Effector memory CD8-positive, alpha-beta T cell (primary cell): ENCODE measurements at places on chromosomes 4 and X.

- no peak for DNase-seq
Observed at GRCh38 chr4:183182873-183183725, 84.0 kb downstream of the WWC2 start.

GRCh38 chr4:125985856-125986255, 671.1 kb downstream of the FAT4 start:
- no peak for DNase-seq

DNA sequence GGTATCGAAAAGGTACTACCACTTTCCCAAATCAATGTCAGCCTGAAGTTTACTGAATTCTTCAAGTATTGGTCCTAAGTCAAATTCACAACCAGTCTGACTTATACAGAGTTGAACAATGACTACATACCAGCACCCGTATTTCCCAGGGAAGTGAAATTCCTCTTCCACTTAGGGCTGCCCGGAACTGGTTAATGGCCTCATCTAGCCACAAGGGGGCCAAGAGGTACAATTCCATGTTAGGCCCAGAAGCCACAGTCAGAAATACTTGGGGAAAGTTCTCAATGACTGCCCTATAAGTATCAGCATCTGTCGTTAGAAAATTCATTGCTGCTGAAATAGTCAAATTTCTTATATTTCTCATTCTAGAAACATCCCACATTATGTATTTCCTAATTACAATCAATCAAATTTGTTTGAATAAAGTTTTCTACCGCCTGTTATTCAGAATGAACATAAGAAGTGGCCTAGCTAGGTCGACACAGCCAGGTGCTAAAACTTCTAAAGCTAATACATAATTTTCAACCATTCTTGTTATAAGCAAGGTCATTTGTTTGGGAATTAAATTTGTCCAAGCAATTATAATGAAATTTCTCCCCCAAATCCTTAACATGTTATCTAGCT, 5.6 kb upstream of the PCDH7 start:
- DNase-seq, result no peak

DNA sequence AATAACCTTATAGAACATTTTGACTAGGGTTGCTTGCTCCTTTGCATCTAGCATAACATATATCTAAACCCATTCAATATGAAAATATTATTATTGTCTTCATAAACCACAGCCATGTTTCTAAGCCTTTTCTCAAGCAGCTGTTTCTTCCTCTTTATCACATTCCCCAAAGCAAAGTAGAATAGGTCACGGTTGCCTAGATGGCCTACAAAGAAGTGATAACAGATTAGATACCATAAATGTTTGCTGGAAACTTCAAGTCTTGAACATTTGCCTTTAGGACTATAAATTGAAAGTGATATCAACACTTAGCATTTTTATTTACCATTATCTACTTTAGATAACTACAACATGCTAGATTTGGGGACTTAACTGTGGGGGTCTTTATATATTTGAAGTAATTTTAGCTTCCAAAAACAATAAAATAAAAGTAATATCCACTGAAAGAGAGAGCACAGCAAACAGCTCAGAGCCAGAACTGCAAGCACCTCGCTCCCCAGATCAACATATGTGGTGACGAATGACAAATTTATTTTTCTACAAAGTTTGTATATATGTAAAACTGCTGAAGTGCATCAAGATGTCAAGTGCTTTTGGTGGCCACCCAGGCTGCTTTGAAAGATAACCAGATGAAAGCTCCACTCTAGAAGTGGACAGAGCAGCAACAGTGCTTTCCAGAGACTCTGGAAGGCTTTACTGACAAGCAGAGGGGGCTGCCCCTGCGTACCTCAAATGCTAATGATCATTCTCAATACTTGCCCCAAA, 8.0 kb downstream of the HHIP start:
- DNase-seq, result no peak

DNA sequence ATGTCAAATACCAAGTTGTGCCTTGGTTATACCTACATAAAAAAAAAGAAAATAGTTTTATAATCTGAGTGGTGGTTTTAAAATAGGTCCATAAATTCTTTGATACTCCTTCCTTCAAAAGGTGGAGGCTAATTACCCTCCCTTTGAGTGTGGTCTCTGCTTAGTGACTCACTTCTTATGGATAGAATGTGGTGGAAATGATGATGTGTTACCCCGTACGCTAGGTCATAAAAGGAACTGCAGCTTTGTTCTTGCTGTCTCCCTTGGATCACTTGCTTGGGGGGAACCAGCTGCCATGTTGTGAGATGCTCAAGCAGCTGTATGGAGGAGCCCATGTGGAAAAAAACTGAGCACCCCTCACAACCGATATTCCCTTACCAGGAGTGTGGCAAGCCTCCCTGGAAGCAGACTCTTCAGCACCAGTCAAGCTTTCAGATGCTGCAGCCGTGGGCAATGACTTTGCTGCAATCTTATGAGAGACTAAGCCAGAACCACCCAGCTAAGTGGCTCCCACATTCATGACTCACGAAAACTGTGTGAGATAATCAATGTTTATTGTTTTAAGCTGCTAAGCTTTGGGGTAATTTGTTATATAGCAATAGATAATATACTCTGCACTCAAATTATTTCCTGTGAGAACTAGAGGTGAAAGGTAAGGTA, 195.0 kb upstream of the GATB start:
- DNase-seq, result no peak

DNA sequence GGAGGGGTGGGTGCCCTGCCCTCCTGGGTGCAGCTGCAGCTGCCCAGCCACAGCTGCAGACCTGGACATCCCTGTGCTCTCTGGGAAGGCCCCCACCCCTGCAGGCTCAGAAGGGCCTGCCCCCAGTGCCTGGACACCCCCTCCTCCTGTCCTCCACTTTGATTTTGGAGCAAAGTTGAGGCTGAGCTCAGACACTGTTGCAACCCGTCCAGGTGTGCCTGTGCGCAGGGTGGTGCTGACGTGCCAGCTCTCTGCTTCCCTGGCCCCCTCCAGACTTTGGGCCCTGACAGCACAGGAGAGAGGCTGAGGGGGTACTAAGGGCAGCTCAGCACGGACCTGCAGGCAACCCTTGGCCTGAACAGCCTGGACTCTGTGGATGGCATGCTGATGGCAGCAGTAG, 750.3 kb downstream of the ARAP2 start:
- DNase-seq, result no peak

GRCh38 chrX:17842769-17843525, 18.2 kb downstream of the RAI2 start:
- no peak for DNase-seq

GRCh38 chr4:95038791-95039190, 281.0 kb downstream of the BMPR1B start:
- no peak for DNase-seq

GRCh38 chrX:54891573-54891972, 29.1 kb upstream of the TRO start:
- peak; percentile 4 for DNase-seq

GRCh38 chr4:2331043-2331420, 69.1 kb upstream of the MXD4 start:
- no peak for DNase-seq

DNA sequence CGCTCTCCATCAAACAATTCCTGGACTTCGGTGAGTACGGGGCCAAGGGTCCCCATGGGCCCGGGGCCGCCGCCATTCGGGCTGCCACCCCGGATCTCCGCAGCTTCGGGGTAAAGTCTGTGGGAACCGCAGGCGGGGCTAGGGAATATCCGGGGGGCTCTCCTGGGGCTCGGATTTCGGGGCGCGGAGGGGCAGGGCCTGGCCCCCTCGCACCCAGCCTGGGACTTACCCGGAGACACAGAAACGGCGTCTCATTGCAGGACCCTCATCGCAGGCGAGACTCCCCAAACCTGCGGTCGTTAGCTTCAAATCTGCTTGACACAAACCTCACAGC, 413 bp downstream of the PDK3 start:
- no peak for DNase-seq

- peak; percentile 10 for DNase-seq
Observed at GRCh38 chr4:164731827-164732474, 22.0 kb upstream of the SMIM31 start.

DNA sequence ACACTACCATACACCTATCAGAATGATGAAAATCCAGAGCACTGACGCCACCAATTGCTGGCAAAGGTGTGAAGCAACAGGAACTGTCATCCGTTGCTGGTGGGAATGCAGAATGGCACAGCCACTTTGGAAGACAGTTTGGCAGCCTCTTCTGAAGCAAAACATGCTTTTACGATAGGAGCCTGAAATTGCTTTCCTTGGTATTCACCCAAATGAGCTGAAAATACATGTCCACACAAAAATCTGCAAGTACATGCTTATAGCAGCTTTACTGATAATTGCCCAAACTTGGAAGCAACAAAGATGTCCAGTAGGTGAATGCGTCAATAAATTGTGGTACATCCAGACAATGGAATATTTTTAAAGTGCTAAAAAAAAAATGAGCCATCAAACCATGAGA, 322.8 kb upstream of the FAT1 start:
- DNase-seq, result no peak

GRCh38 chr4:173057901-173058300, 110.7 kb upstream of the GALNT7 start:
- DNase-seq, result no peak

GRCh38 chr4:136505020-136505419, 1027.3 kb downstream of the PCDH18 start:
- DNase-seq, result no peak

- DNase-seq, result no peak
Observed at GRCh38 chr4:33184657-33185290, 2464.6 kb downstream of the PCDH7 start.

- DNase-seq, result no peak
Observed at GRCh38 chrX:7115557-7115956, 32.0 kb upstream of the STS start.

DNA sequence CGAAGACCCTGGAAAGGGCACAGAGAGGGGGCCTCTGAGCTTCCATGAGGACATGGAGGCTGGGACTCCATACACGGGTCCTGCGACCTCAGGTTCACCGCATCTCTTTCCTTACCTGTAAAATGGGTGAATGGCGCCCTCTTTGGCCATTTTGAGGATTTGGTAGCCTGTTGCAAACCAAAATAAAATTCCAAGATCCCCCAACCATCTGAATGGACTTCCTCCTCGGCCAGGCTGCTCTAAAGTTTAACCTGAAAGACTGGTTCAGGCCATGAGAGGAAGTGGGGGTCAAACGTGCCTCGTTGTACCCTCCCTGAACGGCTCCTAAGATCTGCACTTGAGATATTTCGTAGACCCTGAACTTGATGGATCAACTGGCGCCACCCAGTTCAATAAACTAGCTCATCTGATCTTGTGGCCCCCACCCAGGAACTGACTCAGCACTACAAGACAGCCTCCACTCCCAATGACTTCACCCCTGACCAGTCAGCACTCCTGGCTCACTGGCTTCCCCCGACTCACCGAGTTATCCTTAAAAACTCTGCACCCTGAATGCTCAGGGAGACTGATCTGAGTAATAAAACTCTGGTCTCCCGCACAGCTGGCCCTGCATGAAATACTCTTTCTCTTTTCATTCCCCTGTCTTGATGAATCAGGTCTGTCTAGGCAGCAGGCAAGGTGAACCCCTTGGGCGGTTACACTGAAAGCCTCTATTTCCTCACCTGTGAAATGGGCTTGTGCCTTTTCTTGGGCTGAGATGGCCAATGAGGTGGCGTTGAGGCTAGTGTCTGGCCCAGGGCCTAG, 32.9 kb upstream of the GPR78 start:
- DNase-seq, result no peak

GRCh38 chrX:110037178-110037577, 34.3 kb downstream of the TMEM164 start:
- DNase-seq, result no peak

GRCh38 chr4:98518559-98519267, 139.7 kb downstream of the TSPAN5 start:
- no peak for DNase-seq

DNA sequence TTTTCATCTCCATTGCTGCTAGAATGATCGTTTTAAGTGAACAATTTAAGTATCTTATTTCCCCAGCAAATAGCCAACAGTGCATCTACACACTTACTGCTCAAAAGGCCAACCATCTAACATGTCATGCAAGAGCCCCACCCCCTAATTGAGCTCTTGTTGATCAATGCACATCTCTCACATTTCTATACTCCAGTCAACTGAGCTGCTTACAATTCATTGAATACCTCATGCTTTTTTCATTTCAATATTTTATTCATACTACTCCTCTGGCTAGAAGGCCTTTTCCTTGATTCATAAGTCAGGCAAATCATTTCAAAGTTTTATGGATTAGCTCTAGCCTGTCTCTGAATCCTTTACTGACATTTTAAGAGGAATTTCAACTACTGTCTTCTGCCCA, 79.0 kb upstream of the WDR17 start:
- DNase-seq, result no peak
